ENCODE measurements at places on chromosomes 16 and 17.
A peak's percentile ranks its signal among the peaks of the same experiment; 100 is the strongest.

GRCh38 chr17:80263253-80264204, 2.9 kb downstream of the RNF213 start:
- peak; percentile 91 for DNase-seq

DNA sequence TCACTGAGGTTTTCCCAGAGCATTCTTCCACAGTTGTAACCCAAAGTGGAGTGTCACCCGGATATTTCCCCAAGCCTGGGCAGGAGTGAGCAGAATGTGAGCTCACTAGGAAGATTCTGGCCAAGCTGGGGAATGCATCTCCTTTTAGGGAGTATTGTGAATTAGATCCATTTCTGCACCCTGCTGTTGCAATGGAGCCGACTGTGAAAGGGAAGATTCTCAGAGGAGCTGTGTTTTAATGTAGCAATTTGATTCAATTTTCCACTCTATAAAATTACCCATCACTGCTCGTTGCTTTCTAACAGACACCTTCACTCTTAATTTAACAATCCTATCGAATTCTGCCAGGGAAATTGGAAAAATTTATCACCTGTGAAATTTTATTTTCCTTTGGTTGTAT, 70.8 kb downstream of the SNX11 start:
- no peak for DNase-seq

DNA sequence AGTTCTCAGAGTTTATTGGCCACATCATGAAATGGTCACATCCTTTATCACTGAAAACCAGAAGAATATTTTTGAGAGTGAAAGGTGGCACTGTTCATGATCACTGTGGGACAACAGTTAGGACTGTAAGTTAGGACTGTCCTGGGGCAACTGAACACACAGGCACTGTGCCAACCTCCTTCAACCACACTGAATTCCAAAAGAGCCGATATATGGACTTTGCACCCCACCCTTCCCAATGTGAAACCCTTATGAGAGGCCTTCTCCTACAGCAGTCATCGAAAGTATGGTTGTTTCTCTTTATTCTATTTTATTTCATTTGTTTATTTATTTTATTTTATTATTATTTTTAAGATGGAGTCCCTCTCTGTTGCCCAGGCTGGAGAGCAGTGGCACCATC, 353.5 kb downstream of the TOX3 start:
- no peak for DNase-seq

GRCh38 chr17:81489012-81489997, 23.3 kb downstream of the ACTG1 start:
- no peak for DNase-seq

DNA sequence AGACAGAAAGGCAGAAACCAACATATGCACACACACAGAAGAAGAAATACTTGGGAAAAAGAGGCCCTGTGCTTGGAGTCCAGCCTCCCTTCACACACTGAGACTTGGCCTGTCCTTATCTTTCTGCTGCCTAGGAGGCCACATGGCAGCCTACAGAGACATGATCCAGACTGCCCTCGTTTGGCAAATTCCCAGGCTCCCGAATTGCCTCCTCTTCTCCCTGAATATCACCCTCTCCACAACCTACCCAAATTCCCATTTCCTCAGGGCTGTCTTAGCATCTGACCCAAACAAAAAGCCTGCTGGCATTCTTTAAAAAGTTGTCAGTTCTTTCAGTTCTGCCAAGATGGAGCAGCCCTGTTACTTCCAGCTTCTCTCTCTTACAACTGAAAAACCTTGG, 59.8 kb downstream of the DNAH17 start:
- DNase-seq = no peak

DNA sequence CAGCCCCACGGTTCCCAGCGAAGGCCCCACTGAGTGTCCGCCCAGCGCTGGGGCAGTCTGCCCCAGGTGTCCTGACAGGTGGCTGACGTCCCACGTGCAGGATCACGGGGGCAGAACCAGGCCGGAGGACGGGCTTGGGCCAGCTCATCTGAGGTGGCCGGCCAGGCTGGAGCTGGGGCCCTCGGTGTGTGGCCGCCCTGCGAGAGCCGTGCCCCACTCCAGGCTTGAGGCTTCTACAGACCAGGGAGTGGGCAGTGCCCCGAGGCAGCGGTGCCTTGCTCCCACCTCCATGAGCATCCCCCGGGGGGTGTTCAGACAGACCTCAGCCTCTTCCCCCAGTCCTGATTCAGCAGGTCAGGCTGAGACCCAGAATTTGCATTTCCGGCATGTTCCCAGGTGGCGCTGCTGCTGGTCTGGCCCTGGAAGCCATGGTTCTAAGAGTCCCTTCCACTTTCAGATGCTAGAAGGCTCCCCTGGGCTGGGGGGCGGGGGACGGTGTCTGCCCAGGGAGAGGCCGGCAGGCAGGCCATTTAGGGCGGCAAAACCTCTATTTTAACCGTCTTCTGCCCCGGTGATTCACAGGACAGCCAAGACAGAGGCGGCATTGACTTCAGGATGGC, 35.4 kb upstream of the PABPN1L start:
- no peak for DNase-seq

- peak; percentile 68 for DNase-seq
Observed at GRCh38 chr16:3578610-3579551, 1.7 kb upstream of the NLRC3 start.

- no peak for DNase-seq
Observed at GRCh38 chr16:67190041-67190440, at the start of gene EXOC3L1. TSS of gene EXOC3L1 (minus strand) at chr16:67190136. CDS start at chr16:67189676, 460 bp downstream.

DNA sequence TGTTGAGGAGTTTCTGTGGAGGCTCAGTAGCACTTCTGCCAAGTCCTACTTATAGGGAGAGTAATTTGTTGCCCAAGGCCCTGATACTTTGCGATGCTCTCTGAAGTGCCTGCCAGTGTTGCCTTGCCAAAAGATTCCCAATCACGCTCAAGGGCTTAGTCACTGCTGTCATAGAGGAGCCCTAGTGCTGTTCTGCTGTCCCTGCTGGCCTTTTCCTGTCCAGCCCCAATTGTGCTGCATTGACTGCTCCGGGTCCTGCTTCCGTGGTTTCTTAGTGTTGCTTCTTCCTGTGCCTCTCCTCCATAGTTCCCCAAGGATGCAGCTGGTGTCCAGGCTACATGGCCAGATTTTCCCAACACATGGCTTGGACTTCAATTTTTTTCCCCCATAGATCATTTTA, 13.9 kb downstream of the NUP93 start:
- DNase-seq = no peak

DNA sequence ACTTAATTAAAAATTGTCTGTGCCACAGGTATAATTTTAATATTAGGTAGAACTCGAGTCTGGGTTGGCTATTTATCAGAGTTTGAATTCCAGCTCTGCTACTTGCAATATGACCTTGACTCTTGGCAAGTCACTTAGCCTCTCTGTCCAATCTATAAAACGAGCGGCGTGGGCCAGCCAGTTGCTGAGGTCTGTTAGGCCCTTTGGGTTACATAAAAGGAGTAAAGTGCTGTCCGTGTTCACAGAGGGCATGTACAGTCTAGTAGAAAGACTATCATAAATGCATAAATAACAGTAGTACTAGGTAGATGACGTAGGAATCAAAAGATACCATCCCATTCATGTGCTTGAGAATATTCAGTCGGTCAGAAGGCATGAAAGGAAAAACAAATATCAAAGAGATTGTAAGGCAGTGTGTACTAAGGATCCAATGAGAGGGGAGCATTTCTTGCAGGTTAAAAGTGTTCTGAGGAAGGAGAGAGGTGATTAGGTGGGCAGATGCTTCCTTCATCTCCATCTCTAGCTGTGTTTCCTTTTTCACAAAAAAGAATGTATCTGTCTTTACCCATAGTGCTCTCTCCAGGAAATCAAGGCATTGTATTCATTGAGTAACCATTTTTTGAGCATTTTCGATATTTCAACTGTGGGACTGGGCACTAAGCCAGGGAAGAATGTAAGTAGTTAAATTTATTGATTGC, 2.4 kb downstream of the TNRC6A start:
- no peak for DNase-seq

DNA sequence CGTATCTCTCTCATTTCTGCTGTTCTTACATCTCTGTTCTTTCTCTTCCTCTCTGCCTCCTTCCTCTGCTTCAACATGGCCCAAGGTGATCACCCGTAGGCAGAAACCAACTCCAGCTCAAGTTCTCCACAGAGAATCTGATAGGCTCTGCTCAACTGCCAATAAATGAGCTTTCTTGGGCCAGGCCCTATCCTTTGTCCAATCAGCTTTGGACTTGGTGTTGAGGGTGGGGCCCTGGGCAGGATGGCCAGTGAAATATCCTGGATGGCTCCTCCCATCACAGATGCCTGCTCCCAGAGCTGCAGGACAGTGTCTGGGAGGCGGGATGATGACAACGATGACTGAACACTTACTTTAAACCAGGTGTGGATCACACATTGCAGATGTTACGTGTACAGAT, 17.4 kb upstream of the BRD7 start:
- DNase-seq = no peak

DNA sequence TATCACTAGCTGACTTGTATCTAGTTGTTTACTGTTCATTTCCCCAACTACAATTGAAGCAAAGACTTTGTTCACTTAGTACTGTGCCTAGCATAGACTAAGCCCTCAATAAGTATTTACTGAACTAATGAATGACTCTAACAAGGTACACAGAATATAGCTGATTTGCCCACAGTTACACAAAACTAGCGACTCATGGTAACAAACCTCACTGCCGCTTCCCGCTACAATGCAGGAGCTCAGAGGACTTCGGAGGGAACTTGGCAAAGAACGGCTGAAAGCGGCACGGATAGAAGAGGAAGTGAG, 524 bp downstream of the EFTUD2 start:
- DNase-seq = no peak

DNA sequence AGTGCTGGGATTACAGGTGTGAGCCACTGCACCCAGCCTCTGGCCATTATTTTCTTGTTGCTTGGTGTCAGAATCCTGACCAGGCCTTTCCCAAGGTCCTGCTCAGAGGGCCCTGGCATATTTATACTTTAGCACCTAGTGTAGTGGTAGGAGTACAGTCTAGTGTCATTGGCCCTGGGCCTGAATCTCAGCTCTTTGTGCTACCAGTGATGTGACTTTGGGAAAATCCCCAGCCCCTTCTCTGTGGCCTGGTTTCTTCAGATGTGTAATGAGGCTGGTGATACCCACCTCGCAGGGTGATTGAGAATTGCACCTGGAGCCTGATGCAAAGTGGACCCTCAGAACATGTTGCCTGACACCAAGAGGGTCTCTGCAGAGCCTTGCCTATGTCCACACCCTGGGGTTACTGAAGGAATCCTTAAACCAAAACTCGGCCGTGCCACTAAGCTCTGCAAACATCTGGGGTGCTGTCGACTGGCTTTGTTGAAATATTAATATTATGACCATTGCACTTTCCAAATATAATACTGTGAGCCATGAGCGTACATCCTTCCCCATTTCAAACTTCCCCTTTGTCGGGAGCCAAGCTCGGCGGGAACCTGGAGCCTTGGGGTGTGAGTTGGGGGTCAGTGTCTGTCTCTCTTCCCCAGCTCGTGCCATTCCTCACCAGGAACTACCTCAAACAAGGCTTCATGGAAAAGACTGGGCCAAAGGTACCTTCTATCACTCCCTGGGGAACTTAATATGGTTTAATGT, 18.0 kb upstream of the RNF135 start:
- no peak for DNase-seq

DNA sequence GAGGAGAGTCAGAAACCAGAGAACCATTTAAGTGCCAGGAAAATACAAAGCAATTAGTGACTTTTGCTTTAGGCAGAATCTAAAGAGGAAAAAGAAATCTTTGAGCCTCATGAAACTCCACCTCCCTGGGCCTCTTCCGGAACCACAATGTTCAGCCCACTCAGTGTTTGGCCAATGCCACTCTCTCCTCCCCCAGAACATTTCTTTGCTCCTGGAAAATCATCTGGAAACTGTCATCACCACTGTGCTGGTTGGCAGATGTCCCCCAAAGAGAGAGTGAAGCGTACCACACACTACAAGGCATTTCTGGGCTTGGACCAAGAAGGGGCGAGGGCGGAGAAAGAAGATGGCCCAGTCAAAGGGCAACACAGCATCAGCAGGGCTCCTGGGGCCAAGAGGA, 7.1 kb upstream of the SOX9 start:
- DNase-seq = no peak

- peak; percentile 77 for DNase-seq
Observed at GRCh38 chr17:76556765-76557367, 17.0 kb downstream of the PRCD start.

DNA sequence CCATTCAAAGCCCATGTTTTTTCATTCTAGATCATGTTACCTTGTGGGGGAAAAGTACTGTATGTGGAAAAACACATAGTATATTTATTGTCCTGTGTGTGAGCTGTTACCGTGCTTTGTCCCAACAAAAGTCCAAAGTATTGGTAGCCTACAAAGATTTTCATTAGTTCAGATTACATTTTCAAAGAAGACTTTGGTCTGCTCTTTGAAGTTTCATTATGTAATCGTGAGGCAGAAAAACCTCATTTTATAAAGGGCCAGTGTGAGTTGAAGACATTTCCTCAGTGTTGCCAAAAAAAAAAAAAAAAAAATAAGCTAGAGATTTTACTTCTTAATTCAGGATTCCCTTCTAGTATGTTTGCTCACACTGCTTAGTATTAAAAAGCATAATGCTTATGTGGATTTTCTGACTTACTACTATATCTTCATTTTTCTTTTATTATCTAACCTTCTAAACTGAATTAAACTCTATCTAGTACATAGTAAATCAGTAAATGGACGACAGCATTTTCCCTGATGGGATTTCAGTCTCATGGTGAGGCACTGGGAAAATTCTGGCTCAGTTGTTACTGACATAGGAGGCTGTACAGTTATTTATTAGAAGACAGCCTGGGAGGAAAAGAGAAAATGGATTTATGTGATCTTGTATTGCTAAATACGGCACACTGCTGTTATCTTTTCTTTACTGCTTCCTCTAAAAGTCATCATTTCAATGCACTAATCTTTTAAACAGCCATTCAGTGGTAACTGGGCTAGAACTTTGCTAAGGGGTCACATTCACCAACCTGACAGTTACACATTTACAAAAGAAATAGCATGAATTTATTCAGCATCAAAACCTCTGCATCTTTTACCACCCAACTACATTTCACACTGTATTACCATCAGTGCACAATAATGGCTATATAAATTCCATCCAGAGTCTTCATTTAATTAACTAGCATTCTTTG, 100.6 kb downstream of the STXBP4 start:
- no peak for DNase-seq

DNA sequence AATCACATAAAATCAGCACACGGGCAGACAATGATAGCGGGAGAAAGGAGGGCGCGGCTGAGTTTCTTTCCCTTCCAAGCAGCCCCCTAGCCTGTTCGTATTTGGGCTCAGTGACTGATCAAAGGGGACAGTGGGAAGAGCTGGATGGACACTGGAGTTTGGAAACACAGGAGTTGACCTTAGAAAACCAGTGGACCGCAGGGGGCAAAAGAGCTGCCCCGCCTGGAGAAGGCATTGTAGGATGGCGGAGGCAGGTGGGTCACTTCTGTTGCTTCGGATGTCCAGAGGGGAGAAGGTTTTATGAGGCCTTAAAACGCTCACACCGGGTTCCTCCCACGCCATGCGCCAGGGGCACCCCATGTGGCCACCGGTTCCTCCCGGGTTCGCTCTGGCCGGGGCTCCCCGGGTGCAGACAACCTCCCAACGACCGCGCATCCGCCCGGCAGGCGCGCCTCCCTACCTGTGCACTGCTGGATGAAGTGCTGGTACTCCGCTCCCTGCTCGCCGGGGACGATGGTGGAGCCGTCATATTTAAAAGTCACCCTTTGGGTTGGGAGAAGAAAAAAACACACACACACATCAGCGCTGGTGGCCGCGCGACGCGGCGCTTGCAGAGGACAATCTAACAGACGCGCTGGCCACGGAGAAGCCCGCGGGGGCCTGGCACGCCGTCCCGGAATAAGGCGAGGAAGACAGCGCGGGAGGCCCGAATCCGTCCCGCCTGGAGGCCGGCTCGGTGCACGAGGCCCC, 662 bp downstream of the COTL1 start:
- DNase-seq = no peak

GRCh38 chr17:50292465-50292864, 18.2 kb downstream of the TMEM92 start:
- no peak for DNase-seq
